Breast epithelium (tissue), 4 donors: ENCODE measurements at places on chromosomes 6 and 20.

- DNase-seq, result no peak
These were observed 57.0 kb downstream of the UBE3D start for GRCh38 chr6:83008626-83009025.

DNA sequence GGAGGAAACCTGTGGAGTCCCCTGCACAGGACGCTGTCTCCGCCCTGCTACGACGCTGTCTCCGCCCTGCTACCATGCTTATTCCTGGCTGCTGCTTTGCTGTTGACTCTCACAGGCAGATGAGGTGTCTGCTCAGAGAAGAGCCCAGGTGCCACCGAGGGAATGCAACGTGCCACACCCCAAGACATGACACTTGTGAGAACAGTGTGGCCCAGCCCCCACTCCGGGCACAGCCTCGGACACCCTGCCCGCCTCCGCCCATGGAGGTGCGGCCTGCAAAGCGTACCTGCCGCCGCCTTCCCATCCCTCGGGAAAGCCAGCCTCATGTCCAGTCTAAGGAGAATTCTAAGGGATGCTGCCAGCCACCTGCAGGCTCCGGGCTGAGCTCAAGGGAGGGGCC is 15.6 kb upstream of the MRGBP start:
- no peak for DNase-seq

- no peak for DNase-seq
These were observed 5.9 kb upstream of the SCML4 start for GRCh38 chr6:107830060-107830459.

- DNase-seq, result peak; percentile 79
These were observed 41.1 kb upstream of the PTGIS start for GRCh38 chr20:49608752-49609670.

GRCh38 chr6:18990059-18990978 is 603.2 kb downstream of the RNF144B start:
- DNase-seq, result peak; percentile 70

GRCh38 chr20:44496976-44497375 is 21.3 kb downstream of the TTPAL start:
- no peak for DNase-seq

DNA sequence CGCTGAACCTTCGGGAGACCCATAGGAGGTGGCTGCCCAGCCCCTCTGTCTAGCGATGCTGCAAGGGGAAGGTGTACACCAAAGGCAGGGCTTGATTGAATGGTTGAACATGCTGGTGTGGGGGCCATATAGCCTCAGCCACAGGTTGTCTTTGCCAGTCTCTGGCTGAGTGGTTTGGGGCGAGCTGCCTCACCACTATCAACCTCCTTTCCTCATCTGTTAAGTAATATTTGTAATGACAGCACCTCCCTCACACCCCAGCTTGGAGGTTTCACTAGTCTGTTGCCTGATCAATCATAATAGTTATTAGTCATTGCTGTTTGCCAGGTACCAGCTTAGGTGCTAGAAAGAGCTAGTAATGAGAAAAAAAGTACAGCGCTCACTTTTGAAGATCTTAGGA is 11.8 kb upstream of the ZNF831 start:
- DNase-seq, result no peak

- peak; percentile 80 for DNase-seq
These were observed 122.3 kb downstream of the CEBPB start for GRCh38 chr20:50312682-50313521.

DNA sequence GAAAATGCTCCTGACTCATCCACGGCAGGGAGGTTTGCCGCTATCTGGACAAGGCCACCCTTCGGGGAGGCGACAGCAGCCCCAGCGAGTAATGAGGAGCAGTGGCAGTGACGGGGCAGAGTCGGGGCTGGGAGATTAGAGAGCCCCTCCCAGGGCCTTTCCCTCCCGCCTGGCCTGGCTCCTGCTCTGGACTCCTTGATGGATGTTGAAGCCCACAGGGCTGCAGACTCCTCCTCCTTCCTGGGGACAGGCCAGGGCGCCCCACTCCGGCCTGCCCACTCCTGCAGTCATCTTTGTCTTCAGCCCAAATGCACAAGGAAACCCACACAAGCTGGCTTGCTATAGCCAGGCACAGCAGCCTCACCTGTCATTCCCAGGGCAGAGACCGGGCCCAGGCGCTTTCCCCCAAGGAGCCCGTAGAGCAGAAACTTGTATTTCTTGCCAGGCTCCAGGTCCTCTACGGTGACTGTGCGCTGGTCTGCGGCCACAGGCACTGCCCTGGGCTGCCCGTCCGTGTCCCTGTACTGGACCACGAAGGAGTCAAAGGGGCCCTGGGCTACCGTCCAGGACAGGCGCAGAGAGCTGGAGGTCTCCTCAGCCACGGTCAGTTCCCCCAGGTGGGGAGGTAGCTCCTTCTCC is 7.7 kb downstream of the CYP21A2 start:
- DNase-seq, result no peak

GRCh38 chr20:24488064-24488799 is 18.8 kb downstream of the SYNDIG1 start:
- no peak for DNase-seq

DNA sequence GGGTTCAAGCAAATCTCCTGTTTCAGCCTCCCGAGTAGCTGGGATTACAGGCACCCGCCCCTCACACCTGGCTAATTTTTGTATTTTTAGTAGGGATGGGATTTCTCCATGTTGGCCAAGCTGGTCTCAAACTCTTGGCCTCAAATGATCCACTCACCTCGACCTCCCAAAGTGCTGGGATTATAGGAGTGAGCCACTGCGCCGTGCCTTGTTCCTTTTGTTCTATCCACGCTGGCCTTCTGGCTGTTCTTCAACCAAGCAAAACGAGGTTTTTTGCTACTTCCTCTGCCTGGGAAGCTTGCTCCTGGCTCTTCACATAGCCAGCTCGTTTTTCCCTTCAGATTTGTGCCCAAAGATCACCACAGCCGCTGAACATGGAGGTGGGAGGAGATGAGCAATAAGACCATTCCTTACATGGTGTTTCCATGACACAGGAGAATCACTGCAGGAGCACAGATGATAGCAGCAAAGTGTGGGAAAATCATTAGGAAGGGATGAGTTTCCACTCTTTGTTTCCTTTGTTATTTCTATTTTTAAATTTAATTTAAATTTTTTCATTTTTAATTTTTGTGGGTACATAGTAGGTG is 201.0 kb upstream of the ZNF217 start:
- no peak for DNase-seq

DNA sequence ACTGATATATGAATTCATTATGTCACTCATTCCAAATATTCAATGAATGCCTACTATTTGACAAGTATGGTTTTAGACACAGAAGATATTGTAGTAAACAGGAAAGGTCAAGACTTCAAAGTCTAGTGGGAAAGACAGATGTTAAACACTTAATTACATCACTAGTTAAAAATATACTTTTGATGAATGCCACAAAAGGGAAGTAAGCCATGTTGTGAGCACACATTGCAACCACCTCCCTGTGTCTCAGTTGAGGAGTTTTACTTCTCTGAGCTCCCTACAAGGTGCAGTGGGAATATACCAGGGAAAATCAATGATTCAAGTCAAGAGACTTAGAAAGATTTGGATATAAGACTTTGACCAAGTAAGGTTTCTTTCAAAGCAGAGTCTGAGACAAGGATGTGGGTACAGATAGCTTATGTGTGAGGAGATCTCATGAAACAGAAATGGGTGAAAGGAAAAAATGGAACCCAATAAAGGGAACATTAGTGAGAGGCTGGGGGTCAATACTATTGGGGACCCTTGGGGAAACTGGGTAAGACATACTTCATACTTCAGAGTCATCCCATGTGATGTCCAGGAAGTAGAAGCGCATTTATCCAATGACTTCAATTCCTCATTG is 503.7 kb downstream of the KIF16B start:
- DNase-seq, result no peak

- DNase-seq, result no peak
These were observed 15.5 kb upstream of the MYMX start for GRCh38 chr6:44201200-44201599.

DNA sequence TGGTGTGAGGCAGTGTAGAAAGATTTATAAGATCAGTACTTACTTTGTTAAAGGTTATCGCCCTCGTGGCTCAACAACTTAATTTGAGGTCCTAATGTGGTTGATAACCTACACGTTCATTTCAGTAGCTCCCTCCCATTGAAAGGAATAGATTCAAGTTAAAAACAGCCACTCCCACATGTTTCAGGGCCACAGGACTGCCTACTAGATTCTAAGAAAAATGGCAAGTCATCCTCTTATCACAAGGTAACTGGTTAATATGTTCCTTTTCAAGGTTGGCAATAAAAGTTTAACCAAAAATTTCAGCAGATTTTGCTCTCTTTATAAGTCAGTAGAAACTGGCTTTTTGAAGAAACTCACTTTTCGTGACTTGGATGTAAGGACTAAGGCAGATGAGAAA is 17.1 kb downstream of the GSTA2 start:
- DNase-seq, result no peak

GRCh38 chr6:128519132-128519930 is 1.1 kb downstream of the PTPRK start:
- DNase-seq, result peak; percentile 56

- DNase-seq, result no peak
These were observed 22.0 kb downstream of the TRIM27 start for GRCh38 chr6:28901831-28902230.

GRCh38 chr6:64502801-64503200 is 867.2 kb downstream of the PHF3 start:
- DNase-seq, result no peak

GRCh38 chr20:52755744-52756143 is 216.4 kb upstream of the TSHZ2 start:
- no peak for DNase-seq

DNA sequence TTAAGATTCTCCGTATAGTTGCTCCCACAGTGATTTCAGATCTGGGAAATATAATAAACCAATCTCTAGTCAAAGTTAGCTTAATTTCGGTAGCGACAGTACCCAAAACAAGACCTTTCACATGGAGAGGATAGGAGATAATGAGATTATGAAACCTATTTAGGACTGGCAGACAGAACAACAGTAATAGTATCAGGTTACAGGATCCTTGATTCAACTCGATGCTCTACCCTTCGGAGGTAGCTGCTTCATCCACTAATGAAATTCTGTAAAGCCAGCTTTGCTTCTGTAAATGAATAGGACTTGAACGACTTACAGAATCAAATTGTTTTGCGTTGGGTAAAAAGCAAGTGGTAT is 534 bp upstream of the AKIRIN2 start:
- no peak for DNase-seq

DNA sequence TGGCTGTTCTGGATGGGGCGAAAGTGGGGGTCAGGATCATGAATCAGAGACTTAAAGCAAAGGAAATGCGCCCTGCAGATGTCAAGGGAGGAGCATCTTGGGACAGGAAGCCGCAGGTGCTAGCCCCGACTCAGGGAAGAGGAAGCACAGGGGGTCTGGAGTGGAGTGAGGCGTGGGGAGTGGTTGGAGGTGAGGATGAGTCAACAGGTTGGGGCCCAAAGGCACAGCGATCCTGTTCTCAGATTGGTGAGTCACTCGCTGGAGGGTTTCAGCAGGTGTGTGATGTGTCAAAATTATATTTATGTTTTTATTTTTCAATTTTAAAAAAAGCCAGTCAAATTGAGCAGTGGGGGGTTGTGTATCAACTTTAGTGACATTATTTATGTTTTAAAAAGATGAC is 19.0 kb downstream of the PACSIN1 start:
- DNase-seq, result no peak

DNA sequence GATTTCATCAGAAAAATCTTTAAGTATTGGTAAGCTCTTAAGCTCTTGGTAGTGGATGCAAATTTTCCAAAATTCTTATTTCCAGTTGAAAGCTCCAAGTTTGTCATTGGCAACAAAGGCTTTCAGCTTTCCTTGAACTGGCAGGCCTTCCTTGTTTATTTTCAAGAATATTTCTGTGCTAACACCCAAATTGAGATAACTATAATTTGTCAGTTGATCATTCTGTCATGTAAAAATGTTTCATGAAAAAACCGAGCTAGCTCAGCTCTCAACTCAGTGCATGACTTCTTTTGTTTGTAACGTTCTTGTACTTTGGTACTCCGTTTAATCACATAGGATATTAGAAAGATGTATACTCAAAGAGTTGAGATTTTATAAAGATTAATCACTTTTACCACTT is 38.9 kb upstream of the CALHM6 start:
- DNase-seq, result no peak

DNA sequence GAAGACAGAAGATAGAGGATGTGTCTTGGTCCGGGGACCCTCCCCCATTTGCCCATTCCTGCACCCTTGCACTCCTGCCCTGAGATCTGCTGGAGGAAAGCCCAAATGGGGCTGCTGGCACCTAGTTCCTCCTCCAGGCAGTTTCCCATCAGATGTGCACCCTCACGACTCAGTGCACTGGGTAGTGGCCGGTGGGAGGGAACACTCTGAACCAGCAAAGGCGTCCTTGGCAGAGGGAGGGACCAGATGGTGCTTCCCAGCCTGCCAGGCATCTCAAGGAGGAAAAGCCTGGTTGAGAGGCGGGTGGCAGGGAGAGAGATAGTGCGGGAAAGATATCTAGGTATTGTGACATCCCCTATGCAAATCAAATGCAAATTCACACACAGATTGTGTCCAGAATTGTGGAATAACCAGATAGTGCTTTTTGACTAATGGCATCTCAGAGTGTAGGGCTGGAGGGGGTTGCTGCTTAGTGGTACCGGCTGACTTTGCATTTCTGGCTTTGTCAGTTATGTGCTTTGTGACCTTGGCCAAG is 19.5 kb downstream of the TMEM151B start:
- no peak for DNase-seq

DNA sequence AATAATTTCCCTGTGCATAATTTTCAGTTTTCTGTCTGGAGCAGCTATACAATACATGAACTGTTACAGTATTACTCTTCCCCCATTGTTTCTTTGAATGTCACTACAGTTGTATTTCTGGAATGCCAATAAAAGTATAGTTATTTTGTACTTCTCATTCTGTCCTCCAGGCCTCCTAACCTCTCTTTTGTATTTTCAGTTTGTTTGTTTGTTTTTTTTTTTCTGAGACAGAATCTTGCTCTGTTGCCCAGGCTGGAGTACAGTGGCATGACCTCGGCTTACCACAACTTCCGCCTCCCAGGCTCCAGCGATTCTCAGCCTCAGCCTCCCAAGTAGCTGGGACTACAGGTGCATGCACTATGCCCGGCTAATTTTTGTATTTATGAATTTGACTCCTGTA is 16.8 kb upstream of the ARID1B start:
- no peak for DNase-seq

- no peak for DNase-seq
These were observed 54.4 kb upstream of the ZNF337 start for GRCh38 chr20:25750765-25751696.

DNA sequence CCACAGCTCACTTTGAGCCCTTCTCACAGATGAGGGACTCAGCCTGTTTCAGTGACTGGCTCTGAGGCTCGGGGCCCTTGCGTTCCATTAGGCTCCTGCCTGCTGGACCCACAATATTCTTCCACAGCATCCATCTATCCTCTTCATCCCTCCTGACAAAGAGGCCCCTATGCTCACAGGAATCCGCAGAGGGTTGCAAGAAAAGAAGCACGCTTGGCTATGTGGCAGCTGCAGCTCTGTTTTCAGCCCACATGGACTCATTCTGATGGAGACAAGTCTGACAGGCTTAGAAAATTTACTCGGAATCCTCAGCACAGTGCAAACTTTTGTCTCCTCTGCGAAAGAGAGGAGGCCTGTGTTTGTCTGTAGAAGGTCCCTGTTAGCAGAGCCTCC is 207.5 kb downstream of the SYNDIG1 start:
- no peak for DNase-seq
